Fibroblast of gingiva (primary cell): ENCODE measurements at places on chromosomes 7 and 10.

DNA sequence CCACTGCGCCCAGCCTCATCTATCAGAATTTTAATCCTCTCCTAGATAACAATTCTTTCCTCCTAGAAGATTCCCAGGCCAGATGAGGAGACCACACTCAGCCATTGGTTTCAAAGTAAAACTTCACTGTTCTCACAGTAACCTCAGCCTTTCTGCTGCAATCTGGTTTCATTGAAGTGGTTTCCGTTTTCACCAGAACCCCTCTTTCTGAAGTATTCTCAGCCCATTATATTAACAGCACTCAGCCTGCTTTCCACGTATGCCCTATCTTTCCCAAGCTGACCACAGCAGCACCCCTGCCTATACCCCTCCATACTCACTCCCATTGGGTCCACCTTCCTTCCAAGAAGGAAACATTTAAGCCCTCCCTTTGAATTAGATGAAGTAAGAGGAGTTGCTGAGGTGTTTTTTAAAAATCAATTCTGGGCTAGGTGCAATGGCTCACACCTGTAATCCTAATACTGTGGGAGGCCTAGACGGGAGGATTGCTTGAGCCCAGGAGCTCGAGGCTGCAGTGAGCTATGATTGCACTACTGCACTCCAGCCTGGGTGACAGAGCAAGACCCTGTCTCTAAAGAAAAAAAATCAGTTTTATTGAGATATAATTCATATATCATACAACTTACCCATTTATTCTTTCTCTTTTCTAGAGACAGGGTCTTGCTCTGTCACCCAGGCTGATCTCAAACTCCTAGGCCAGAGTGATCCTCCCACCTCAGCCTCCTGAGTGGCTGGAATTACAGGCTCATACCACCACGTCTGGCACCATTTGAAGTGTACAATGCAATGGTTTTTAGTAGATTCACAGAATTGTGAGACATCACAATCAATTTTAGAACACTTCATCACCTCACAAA lies 11.3 kb downstream of the PLAU start:
- no peak for DNase-seq

DNA sequence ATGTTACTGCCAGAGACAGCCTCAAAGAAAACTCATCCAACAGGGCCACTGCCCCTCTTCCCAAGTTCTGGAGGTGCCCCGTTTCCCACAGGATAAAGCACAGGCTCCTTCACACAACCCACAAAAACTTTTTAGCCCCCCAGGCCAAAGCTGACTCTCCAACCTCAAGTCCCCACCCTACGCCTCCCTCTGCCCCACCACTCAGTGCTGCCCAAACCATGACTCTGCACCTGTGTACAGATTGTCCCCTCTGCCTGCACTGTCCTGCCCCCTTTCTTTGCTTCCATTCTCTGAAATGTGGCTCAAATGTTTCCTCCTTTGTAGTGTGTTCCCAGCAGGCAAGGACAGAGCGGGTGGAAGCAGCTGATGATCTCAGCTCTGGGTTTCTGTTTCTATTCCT lies 284.0 kb downstream of the GRID1 start:
- DNase-seq: no peak

- DNase-seq: no peak
These were observed 203.3 kb upstream of the ZMIZ1 start for GRCh38 chr10:78865538-78865875.

GRCh38 chr7:44259547-44260457 lies 59.0 kb downstream of the YKT6 start:
- DNase-seq: peak; percentile 95

DNA sequence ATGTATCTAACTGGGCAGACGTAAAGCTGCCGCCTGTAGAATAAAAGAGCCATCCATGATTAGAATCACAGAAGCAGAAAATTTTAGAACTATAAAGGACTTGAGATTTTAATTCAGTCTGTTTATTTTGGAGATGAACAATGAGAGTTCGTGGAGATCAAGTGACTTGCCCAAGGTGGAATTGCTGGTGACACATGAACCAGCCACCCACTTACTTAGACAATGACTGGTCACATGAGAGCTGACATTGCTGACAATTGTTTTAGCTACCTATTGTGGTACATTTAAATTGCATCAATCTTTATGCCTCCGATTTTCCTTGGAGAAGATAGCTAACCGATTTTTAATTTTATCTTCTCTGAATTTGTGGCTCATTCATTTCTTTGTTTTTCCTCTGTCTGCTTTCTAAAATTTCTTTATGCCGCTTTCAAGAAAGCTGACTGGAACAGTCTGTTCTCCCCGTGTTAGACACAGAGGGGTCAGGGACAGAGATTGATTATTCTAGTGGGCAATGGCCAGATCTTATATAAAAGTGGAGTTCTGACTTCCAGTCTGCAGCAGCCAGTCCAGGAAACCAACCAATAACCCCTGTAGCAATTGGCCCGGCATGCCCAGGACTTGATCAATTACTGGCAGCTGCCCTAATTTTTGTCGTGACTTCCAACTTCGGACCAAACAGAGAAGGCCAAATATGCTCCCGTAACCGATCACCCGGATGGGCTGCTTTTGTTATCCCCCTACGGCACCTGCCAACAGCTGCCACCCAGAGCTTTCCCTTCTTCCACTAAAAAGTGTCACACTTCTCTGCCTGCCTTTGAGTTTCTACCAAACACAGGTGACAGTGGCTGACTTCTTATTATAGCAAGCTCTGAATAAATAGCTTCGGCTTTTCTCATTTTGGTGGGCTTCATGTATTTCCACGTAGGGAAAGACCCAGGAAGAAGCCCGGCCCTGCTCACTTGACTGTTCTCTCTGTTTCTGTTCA lies 241.6 kb downstream of the CAMK1D start:
- DNase-seq: no peak

DNA sequence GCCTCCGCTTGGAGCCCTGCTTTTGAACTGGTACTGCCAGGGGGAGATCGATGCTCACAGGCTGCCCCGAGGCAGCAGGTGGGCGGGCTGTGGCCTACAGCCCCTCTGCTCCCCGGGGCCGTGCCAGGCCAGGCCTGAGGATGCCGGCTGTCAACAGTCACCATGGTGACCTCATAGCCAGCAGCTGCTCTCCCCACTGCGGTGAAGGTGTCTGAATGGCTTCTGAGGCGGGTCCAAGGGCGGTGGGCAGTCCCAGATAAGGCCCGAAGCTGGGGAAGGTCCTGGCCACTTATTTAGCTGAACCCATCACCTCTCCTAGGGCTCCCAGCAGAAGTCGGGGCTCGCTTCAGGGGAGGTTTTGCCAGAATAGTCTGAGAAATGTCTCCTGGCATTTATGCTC lies 179.3 kb downstream of the ARHGAP12 start:
- no peak for DNase-seq

- no peak for DNase-seq
These were observed 4.0 kb upstream of the CROT start for GRCh38 chr7:87341441-87341840.

DNA sequence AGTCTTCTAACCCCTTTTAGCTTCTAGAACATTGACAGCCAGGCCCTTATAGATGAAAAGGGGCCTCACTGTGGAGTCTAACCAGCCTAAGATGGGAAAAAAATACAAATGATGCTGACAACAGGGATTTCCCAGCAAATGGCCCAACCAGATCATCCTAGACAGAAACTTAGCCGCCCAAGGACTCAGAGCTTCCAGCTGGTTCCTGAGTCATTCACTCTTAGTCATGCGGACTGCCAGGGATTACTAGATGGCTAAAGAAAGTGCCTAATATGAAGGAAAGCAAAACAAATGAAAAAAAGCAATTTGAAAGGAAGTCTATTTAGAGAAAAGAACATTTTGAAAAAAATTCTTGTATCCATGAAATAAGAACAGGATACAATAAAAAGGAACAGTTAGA lies 23.7 kb downstream of the TSPAN14 start:
- DNase-seq: peak; percentile 53

GRCh38 chr7:10696064-10696463 lies 277.6 kb upstream of the PHF14 start:
- DNase-seq: no peak

DNA sequence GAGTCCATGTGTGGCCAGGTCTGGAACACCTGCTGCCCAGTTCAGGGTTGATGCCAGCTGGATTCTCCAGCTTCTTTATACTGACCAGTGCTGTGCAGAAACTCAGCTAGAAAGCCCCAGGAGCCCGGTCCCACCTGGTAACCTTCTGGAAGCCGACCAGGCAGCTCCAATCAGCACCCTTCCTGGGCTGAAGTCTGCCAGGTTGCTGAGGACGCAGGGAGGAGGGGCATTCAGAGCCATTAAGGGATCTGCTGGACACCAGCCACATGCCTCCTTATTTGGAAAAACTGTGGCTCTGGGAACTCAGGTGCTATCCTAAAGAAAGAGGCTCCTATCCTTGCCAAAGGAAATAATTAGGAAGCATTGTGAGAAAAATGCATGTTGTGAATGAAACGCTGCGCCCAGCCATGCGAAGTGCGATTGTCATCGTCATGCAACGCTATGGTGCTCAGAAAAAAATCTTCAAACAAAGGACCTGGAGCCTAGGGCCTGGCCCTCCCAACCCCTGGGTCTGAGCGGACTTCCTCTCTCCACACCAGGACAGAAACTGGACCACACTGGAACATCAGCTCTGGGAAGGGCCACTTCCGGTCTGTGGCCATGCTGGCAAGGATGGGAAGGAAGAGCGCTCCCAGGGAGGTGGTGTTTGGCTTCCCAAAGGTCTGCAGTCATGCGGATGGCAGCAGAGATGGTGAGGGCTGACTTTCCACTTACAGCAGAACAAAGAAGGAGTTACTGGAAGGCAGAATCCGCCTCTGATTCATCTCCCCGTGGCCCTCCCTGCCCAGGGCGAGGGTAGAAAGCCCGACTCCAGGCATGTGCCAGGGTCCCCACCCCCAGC lies 90.1 kb downstream of the FAM53B start:
- no peak for DNase-seq

DNA sequence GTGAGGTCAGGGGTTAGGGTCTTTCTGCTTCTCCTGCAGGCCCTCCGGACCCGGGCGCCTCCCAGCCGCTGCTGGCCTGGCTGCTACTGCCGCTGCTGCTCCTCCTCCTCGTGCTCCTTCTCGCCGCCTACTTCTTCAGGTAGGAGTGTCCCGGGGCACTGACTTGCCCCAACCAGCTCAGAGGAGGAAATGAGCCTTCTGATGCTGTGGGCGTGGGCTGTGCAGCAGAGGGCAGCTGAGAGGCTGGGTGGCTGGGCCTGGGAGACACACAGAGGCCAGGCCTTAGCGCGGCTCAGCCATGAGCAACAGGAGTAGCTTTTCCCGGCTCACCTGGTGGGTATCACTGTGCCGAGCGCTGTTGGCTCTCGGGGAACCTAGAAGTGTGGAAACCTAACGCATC lies 78.9 kb downstream of the MKI67 start:
- DNase-seq: no peak

DNA sequence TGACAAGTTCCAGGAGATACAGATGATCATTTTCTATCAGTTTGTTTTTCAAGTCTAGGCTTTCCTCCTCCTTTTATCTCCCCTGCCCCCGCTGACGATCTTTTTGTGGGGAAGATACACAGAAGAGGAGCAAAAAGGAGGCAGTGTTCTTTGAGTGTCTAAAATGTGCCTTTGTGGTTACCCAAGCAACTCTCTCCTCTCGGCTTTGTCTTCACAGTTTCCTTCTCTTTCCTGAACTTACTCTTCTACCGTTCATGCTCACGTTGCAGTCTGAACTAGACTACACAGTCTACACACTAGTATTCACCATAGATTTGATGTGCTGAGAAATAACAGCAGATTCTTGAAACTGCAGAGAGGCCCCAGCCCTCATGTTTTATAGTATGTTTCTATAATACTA lies 23.6 kb downstream of the CEP41 start:
- DNase-seq: no peak

DNA sequence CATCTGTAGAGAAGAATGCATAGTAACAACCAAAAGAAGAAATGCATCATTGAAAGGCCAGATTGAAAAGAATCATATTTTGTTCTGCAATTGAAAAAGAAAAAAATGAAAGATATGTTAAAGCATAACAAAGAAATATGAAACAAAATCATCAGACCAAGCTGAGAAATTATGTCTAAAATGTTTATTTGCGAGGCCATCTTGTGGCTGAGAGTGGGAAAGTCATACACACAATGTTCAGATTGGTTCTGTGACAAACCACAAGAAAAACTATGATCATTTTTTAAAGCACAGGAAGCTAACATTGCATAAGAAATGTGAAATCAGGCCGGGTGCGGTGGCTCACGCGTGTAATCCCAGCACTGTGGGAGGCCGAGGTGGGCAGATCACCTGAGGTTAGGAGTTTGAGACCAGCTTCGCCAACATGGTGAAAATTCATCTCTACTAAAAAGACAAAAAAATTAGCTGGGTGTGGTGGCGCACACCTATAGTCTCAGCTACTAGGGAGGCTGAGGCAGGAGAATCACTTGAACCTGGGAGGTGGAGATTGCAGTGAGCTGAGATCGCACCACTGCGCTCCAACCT lies 36.6 kb downstream of the ABCB5 start:
- DNase-seq: peak; percentile 13

DNA sequence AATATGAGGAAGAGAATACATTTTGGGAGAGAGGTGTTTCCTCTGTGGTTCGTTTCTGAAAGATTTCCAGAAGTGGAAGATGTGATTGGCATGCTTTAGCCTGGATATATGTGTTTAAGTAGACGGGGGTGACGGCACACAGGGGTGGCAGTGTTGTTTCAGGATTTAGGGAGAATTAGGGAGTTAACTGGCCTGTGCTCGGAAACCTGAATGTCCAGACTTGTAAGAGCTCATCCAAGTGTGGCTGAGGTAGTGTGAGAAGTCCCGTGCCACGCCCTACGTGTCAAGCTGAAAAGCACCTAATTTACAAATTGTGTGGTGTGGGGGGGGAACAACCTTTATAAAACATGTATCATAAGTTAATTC lies 1.1 kb downstream of the RALA start:
- peak; percentile 54 for DNase-seq

- DNase-seq: no peak
These were observed 56.3 kb downstream of the CACUL1 start for GRCh38 chr10:118698421-118698820.

DNA sequence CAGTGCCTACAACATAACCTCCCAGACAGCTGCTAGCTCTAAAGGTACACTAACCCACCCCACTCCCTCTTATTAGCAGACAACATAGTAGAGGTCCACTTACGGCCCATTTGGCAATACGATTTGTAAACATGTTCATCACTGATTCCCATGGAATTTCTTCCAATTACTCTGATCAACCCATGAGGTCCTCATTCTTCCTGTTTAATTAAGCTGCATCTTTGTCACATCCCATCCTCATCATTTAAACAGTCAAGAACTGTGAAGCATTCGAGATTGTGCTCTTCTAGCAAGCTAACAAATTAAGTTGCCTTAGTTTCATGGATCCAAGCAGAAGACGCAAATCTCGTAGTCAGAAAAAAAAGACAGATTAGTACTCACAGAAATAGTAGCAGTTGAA lies 622.2 kb upstream of the VSTM2A start:
- DNase-seq: no peak

GRCh38 chr10:13794992-13795612 lies 208.3 kb downstream of the PRPF18 start:
- DNase-seq: no peak

- DNase-seq: peak; percentile 8
These were observed 550.8 kb downstream of the IPMK start for GRCh38 chr10:57716884-57717283.

- no peak for DNase-seq
These were observed 50.9 kb upstream of the SEMA3D start for GRCh38 chr7:85237721-85238120.
